ENCODE measurements at places on chromosomes 3 and 15.

DNA sequence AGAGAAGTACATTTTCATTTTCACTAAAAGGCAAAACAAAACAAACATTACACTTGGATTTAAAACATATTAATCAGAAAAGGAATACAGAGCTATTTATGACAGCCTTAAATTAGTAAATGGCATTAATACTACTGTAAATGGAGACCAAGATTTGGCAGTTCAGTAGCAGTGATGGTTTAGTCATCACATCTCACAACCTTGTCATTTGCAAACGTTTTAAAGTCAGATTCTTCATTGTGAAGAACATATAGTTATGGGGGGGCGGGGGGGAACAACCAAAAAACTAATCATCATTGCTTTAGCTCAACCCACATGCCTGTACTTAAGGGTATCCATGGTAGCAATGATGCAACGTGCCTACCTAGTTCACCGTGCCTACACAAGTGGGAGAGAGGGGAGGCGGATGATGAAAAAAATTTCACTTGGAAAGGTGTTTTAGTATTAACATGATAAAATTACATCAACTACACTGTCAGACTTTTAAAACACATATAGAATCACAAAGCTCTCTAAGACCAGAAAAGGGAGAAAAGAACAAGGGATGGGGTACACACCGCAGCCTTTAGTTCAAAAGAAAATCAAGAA, 40.1 kb downstream of the DLG1 start:
- DNase-seq: no peak

DNA sequence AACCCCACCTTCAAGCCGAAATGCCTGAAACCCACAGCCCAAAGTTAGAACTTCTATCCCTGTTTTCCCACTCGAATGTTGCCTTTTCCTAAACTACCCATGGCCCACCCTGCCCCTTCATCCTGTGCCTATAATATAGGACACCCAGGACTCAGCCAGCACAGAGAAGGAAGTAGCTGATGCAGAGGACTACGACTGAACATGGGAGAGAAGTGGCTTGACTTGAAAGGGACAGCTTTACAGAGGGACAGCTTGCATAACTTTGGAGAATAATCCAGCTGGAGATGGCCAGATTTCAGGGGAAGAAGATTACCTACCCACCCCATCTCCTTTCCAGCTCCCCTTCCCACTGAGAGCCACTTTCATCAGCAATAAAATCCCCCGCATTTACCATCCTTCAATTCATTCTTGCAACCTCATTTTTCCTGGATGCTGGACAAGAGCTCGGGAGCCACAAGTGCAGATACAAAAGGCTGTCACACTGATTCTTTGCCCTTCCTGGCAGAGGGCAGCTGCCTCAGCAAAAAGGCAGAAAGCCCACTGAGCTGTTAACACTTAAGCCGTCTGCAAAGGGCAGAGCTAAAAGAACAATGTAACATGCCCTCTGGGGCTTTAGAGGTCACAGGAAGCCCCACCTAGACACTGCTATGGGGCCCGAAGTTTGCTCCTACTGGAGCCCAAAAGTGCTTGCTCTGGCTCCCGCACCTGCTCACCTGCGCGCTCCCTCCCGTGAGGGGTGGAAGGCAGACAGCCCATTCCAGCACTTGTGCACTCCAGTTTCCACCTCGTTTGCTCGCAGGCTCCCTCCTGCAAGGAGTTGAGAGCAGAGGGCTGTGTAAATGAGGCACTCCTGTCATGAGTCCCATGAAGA, 224.0 kb downstream of the TBC1D5 start:
- DNase-seq: no peak

- no peak for DNase-seq
These were observed 21.8 kb downstream of the ATRIP start for GRCh38 chr3:48468329-48468731.

- DNase-seq: no peak
These were observed 22.1 kb downstream of the GOLGA6A start for GRCh38 chr15:74060251-74060650.

GRCh38 chr3:178966299-178967176, 105.1 kb downstream of the ZMAT3 start:
- no peak for DNase-seq

GRCh38 chr3:42080453-42080872, 10.7 kb upstream of the TRAK1 start:
- no peak for DNase-seq

DNA sequence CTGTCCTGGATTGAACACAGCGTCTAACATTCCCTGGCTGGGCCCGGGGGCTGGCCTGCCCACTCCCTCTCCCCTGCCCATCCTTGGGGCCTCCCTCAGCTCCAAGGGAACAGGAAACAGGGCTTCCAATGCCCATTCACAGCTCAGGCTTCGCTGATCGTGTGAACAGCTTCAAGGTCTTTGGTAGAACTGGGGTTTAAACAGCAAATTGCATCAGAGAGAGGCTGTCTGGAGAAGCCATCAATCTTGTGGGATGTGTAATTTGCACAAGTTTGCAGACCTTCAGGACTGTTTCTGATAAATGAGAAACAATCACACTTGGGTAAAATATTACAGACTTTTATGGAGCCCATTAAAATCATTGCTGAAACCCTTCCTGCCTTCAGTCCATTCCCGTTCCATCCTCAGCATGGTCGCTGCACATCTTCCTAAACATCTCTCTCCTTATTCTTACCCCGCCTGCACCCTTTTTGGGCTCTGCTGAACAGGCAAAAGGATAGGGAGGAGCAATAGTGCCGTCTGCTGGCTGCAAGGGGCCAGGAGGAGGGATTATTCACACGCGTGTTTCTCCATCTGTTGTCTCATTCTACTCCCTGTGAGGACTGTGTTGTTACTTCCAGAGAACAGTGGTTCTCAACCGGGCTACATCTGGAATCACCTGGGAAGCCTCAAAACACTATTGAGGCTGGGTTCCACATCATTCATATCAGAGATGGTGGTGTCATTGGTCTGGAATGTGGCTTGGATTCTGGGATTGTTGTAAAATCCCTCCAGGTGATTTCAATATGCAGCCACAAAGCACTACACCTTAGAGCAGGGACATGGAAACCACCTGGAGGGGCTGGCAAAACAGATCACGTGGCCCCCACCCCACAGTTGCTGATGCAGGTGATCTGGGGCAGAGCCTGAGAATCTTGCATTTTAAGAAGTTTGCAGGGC, 116.3 kb downstream of the CLSTN2 start:
- DNase-seq: no peak

GRCh38 chr15:58268746-58269267, 130.6 kb downstream of the AQP9 start:
- DNase-seq: no peak

- no peak for DNase-seq
These were observed 53.3 kb downstream of the SLC6A6 start for GRCh38 chr3:14455571-14456317.

GRCh38 chr3:90039994-90040393, 932.6 kb downstream of the EPHA3 start:
- no peak for DNase-seq

DNA sequence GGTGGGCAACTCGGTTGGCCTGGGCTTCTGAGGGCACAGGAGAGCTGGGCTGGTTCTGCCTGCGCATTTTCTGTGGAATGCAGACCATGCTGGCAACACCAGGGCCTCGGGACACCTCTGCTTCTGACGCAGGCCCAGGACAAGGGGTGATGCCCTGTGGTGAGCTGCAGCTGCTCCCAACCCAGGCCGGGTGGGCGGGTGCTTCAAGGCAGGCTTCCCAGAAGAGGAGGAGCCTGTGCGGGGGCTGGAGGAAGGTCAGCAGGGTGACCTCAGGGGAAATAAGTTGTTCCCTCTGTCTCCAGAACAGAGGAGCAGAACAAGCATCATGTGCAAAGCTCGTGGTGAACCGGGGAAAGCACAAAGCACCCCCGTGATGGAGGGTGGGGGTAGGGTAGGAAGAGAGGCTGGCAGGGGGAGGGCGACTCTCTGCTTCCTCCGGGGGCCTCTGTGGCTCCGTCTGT, 11.0 kb upstream of the PLXNA1 start:
- no peak for DNase-seq

DNA sequence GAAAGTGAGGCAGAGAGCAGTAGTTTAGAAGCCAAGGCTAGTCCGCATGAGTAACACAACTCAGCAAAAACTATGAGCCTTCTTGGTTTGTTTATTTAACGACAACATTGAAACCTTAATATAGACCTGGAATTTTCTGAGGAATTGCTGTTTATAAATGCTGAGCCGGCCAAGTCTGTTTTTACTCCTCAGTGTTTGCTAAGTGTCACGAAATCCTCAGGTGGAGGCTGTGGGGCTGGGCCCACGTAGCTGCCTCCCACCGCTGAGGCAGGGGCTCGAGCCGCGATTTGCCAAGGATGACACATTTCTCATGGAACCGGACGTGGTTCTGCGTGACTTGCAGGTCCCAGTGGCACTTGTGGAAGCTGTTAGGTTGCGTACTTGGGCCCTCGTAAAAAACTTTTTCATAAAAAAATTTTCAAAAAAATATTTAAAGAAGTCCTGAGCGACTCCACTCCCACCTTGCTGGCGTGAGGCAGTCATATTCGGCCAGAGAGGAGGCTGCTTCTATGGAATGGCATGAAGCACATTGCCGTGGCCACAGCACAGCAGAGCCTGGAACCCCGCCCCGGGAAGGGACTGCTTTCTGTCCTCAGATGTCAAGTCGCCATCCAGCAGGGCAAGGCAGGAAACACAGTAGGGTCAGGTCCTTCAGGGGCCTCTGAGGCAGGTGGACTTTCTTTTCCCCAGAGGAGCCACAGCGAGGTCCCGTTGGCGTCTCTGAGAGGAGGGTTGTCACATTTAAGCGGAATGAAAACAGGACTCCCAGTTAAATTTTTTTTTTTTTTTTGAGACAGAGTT, 64.8 kb upstream of the PCSK6 start:
- DNase-seq: no peak

GRCh38 chr15:92247649-92248242, 145.9 kb upstream of the ST8SIA2 start:
- DNase-seq: no peak

DNA sequence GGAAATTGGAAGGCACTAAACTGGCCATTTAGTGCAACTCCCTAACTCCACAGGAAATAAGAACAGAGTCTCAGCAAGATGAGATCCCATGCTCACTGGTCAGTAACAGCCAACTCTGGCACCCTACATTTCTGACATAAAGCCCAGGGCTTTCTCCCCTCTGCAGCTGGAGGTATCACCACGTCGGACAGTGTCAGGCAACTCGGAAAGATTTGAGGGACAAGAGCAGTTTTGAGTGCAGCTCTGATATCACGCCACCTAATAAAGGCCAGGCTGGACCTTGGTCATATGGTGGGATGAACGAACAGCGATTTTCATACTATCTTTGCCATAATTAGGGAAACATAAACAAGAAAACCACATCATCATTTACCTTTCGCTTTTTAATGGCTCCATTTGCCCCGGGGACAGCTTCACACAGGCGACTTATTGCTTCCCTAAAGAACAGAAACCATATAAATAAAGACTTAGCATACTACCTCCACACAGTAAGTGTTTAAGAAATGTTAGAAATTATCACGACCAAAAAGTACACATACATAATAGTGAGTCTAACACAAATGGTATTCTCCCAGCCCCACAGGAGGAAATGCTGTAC, 12.5 kb downstream of the EID1 start:
- no peak for DNase-seq

- no peak for DNase-seq
These were observed 18.9 kb upstream of the SEMA5B start for GRCh38 chr3:123046262-123047061.

DNA sequence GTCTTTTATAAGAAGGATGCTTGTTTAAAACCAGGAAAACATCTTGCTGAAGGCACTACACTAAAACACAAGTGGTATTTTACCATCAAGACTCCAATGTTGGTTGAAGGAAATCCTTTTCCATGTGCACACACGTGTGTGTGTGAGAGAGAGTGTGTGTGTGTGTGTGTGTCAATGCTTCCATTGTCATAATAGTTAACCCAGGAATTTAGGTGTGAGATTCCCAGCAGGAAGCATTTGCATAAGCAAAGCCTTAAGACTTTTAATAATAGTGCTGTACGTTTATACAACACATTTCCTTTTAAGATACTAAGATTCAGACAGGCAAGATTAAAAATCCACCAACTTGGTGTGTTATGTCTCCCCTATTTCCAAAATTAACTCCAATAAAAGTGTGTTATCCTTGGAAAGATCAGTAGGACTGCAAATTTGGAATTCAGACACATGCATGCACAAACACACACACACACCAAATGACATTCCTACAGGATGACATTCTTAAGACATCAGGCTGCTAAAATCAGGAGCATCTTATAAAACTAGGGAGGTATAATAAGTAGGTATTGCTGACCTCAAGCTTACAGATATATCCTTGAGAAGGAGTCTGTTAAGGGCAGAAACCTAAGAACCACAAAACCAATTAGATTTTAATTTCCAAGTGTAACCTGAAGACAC, 18.3 kb downstream of the LMCD1 start:
- DNase-seq: no peak

- DNase-seq: no peak
These were observed 28.1 kb downstream of the ANXA2 start for GRCh38 chr15:60369696-60370095.

DNA sequence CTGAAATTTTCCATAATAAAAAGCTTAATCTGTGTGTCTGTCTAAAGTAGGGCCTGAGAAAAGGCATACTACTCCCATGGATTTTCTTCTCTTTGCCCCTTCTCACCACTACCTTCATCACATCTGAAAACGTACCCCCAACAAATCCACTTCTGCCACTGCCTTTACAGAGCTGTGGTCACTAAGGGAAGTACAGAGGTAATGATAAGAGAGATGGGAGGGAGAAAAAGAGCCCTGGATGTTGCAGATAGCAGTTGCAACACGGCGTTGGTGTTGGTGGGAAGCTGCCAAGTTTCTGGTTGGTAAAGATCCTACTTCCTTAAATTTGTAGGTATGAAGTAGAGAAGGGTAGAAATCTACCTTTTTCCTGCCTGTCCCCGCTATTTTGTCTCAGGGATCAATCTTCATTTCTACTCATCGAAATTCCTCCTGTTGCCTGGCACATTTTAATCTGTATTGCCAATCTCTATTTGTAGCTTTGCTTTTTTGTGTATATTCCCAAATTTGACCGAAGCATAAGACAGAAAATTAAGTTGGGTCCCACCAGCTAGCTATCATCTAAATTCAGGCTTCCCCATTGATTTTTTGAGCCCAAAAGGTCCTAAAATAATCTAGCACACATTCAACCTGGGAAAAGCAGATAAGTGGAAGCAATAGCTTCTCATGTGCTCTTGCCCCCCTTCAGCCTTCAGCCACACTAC, 102.9 kb downstream of the TFDP2 start:
- DNase-seq: no peak

GRCh38 chr15:45919806-45920205, 285.0 kb downstream of the SQOR start:
- DNase-seq: no peak

GRCh38 chr3:172476347-172476746, 28.1 kb upstream of the GHSR start:
- DNase-seq: no peak
